MCF 10A (cell line): ENCODE measurements at places on chromosomes 12 and 14.
A peak's percentile ranks its signal among the peaks of the same experiment; 100 is the strongest.

GRCh38 chr12:108337235-108338223, 1.6 kb downstream of the CMKLR1 start:
- peak; percentile 55 for DNase-seq
- H3K4me3 ChIP-seq = no peak overlapping the region
- H3K4me1 ChIP-seq = peaks cover 18% of the 10 kb centered on the region
- H3K27ac ChIP-seq = no peak overlapping the region

- no peaks in the 10 kb centered on the region for H3K27me3 ChIP-seq
- no peak overlapping the region for H3K4me3 ChIP-seq
- H3K36me3 ChIP-seq = no peaks in the 10 kb centered on the region
- H3K27ac ChIP-seq = no peak overlapping the region
- DNase-seq = no peak
- no peaks in the 10 kb centered on the region for H3K4me1 ChIP-seq
Observed at GRCh38 chr12:92529944-92530343, 172.8 kb upstream of the PLEKHG7 start.

DNA sequence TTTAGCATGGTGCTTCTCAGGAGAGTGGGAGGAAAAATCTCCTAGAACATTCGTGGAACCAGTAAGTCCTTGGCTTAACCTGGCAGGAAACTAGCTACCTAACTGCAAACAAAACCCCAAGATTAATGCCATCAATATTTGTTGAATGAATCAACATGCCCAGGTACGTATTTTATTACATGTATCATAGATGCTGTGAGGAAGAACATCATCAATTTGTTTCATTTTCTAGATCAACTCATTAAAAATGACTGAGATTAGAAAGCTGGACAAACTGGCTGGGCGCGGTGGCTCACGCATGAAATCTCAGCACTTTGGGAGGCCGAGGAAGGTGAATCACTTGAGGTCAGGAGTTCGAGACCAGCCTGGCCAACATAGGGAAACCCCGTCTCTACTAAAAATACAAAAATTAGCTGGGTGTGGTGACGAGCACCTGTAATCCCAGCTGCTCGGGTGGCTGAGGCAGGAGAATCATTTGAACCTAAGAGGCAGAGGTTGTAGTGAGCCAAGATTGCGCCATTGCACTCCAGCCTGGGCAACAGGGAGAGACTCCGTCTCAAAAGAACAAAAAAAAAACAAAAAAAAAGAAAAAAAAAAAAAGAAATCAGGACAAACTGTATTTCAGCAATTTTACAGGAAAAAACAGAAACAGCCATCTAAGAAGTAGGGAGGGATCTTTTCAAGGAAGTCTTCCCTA, 88.7 kb downstream of the NTN4 start:
- H3K36me3 ChIP-seq = no peaks in the 10 kb centered on the region
- DNase-seq = no peak
- H3K4me1 ChIP-seq = peaks cover 14% of the 10 kb centered on the region
- H3K27ac ChIP-seq = no peak overlapping the region
- no peak overlapping the region for H3K4me3 ChIP-seq

GRCh38 chr12:110677206-110677911, 11.6 kb downstream of the HVCN1 start:
- H3K4me3 ChIP-seq = no peak overlapping the region
- no peaks in the 10 kb centered on the region for H3K4me1 ChIP-seq
- DNase-seq = no peak
- H3K27ac ChIP-seq = no peak overlapping the region
- H3K36me3 ChIP-seq = no peaks in the 10 kb centered on the region
- peaks cover 22% of the 10 kb centered on the region for H3K27me3 ChIP-seq

- no peak for DNase-seq
- H3K4me1 ChIP-seq = no peaks in the 10 kb centered on the region
- H3K36me3 ChIP-seq = no peaks in the 10 kb centered on the region
- no peak overlapping the region for H3K4me3 ChIP-seq
- no peak overlapping the region for H3K27ac ChIP-seq
- no peaks in the 10 kb centered on the region for H3K27me3 ChIP-seq
Observed at GRCh38 chr14:48710133-48710532, 876.0 kb downstream of the RPS29 start.
